Stimulated activated CD8-positive, alpha-beta memory T cell treated with anti-CD3 and anti-CD28 coated beads, Interleukin-2, amount 100 ng/mL, for 1 hour (primary cell): ENCODE measurements at places on chromosomes 1 and 21.

- no peak for DNase-seq
Measured at GRCh38 chr1:64396817-64397216, 73.1 kb upstream of the CACHD1 start.

DNA sequence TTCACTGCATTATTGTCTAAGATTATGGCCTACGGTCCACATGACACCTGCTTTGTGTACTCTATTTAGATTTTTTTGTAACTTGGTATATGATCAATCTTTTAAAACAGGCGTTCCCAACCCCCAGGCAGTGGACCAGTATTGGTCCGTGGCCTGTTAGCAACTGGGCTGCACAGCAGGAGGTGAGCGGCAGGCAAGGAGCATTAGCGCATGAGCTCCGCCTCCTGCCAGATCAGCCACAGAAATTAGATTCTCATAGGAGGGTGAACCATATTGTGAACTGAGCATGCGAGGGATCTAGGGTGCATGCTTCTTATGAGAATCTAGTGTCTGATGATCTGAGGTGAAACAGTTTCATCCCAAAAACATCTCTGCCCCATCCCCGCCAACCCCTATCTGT lies 228.4 kb upstream of the NR5A2 start:
- no peak for DNase-seq

DNA sequence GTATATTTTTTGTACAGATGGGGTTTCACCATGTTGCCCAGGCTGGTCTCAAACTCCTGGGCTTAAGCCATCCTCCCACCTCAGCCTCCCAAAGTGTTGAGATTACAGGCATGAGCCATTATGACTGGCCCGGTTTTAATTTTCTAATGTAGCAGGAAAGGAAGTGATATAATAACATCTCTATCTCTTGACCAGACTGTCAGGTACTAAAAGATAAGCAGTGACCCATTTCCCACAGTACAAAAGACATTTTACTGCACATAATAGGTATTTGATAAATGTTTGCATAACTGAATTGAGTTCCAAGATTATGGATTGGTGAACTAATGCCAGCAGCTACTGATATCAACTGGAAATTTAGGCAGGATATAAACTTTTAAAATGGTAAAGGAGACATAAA lies 4.0 kb downstream of the NVL start:
- no peak for DNase-seq

DNA sequence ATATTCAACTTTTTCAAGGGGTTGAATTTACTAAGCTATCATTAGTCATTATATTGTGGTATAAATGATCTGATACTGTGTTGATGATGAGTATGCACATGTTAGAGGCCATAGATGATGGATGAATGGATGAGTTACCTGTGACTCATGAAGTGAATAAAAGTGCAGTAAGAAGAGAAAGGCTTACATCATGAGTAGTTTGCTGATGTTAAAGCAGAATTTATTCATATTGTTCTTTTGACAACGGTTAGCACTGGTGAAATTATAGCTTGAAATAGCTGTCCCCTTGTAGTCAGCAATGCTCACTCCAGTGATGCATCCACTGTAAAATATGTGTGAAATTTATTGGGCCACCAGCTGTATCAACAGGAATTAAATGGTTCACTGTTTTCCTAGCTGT lies 541.0 kb upstream of the ZRANB2 start:
- no peak for DNase-seq

DNA sequence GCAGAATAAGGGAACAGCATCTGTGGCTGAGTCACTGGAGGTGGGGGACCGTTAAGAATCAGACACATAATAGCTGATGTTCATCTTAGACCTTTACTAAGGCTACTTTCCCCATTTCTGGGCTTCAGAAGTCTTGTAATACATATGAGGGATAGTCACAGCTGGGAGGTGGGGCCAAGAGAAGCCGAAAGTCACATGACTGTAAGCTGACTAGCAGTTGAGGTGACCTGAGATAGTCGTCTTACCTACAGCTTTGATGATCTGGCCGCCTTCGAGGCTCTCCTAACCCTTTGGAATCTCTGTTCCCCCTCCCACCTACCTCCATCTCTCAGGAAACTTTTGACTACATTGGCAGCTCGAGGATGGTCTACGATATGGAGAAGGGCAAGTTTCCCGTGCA lies 9.4 kb downstream of the NCSTN start:
- no peak for DNase-seq

- no peak for DNase-seq
Measured at GRCh38 chr1:217462666-217463065, 168.2 kb downstream of the GPATCH2 start.

DNA sequence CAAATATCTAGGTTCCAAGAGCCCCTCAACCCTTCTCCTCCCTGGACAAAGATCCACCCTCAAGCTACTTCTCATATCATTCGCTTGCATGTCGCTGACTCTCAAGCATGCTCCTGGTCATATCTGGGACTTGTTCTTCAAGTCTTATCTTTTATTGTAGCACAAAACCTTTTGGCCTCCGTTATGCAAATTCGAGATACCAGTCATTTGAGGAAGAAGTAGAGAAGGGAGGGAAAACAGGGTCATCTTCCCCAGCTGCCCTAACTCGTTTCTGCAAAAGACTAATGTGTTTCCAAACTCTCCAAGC lies 63.8 kb upstream of the ETS2 start:
- DNase-seq, result no peak

GRCh38 chr1:43773821-43774220 lies 66.5 kb downstream of the ST3GAL3 start:
- DNase-seq, result no peak

DNA sequence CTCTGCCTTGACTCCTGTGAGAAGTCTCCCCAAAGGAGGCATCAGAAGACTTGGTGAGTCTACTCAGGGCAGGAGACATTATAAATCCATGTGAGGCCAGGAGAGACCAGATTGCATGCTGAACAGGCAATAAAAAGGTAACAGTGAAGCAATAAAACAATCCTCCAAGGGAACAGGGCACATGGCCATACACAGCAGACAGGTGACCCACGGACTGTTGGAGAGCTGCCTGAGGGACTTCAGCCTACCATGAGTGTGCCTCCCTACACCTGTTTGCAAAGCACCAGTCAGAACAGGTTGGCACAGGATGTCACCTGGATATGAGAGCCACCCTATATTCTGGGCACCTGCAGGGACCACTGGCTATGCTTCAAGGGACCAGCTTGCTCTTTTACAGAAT lies 67.6 kb downstream of the MAB21L3 start:
- DNase-seq, result no peak

GRCh38 chr1:108679586-108680213 lies 12.4 kb upstream of the PRPF38B start:
- DNase-seq, result no peak

- DNase-seq, result no peak
Measured at GRCh38 chr1:37096523-37096922, 62.2 kb upstream of the GRIK3 start.

DNA sequence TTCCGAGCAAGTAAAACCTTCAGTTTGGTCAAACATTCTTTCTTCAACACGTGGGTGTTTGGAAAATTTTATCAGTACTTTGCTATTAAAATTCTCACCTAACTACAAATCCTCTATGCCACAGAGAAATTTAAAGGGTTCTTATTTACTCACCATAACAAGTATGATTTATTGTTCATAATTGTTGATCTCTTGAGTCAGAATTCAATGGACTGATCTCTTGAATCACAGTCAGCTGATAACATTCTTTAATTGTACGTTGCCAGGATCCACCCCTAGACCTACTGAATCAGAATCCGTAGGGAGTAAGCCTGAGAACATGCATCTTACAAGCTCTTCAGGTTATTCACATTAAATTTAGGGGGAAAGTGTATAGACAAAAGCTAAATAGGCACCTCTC lies 51.2 kb downstream of the DIPK1A start:
- no peak for DNase-seq

DNA sequence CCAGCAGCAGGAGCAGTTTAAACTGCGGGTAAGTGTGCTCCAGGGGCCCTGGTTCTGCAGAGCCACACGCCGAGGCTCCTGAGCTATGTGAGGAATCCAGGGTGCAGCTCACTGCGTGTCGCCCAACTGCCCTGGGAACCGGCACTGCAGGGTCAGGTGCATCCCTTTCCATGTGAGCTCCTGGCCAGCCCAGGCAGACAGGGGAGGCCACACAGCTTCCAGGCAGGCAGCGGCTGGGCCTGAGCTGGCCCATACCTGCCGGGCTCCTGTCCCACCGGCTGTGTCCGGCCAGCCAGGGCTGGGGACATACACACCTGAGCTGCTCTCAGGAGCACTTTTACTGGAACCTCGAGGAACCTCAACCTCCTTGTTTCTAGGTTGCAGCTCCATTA lies 18.6 kb upstream of the COL18A1 start:
- no peak for DNase-seq

GRCh38 chr1:25111706-25112105 lies 120.6 kb downstream of the SYF2 start:
- DNase-seq, result no peak

DNA sequence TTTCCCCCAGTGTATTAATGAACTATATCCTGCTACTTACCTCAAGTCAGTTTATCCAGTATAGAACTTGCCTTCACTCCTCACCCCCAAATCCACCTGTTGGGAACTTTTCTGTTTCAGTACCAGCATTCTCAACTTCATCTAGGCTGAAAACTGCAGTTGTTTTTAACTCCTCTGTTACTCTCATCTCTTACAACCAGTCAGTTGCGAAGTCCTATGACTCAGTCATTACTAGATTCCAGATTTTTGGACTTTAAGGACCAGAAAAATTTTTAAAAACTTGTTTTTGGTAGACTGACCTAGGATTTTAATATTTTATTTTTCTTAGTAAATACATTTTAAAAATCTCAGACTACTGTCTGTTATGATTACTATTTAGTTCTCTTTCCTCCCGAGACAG lies 8.1 kb downstream of the GNAI3 start:
- DNase-seq, result no peak

DNA sequence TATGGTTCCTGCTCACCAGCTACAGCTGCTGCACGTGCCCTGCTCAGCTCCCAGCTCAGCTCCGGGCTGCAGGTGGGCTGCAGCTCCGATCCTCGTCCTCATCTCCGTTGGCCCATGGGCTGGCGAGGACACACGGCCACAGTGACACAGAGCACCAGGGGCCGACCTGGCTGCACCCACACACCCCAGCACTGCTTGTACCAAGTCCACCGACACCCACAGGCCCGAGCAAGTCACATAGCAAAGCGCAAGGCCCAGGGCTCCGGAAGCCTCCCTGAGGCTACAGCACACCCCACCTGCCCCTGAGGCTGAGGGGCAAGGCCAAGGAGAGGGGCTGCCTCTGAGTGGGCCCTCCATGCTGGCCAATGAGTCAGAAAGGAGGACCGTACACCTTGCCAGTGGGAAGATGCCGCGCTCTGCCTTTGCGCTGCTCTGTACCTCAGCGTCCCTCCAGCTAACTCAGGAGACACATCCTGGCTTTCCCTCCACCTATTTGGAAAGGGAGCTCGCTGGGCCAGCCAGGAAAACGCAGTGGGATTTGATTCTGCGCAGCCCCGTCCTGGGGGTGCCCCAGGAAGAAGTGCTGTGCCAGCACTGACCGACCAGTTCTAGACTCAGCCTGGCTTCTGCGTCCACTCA lies 124.8 kb downstream of the SIK1 start:
- DNase-seq, result no peak

GRCh38 chr1:3096345-3096744 lies 27.3 kb downstream of the PRDM16 start:
- DNase-seq, result no peak

DNA sequence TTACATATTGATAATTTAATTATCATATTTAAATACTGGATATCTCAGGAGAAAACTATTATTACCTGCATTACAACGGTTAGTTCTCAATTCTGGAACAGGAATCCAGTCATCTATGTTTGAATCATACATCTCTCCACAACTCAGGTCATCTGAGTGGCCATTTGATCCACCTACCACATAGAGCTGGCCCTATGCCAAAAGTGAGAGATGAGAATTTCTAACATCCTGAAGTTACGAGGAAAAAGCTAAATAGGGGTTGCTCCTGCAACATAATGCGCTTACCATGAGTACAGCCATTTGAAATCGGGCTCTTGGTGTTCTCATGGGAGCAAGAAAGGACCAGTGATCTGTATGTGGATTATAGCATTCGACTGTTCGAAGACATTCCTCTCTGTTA lies 16.9 kb downstream of the IVNS1ABP start:
- DNase-seq, result no peak

DNA sequence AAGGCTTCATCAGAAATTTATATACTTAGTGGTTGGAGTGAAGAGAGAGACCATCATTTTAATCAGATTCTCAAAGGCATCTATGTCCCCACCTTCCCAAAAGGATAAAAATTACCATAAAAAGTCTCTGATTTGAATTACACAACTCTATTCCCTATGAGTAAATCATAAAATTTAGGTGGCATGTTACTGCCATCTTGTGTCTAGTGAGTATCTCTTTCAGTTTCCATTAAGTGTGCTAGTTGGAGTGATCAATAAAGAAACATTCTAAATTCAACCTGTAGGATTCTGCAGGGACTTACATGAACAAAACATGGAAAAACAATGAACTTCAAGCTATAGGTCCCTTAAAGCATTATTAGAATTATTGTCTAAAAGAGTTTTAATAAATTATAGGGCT lies 655.4 kb downstream of the LTN1 start:
- DNase-seq, result no peak

GRCh38 chr1:220341126-220341525 lies 68.9 kb upstream of the RAB3GAP2 start:
- DNase-seq, result no peak

- DNase-seq, result no peak
Measured at GRCh38 chr1:93694039-93694438, 12.4 kb upstream of the BCAR3 start.

GRCh38 chr1:157238585-157238984 lies 100.4 kb upstream of the ETV3 start:
- DNase-seq, result no peak

DNA sequence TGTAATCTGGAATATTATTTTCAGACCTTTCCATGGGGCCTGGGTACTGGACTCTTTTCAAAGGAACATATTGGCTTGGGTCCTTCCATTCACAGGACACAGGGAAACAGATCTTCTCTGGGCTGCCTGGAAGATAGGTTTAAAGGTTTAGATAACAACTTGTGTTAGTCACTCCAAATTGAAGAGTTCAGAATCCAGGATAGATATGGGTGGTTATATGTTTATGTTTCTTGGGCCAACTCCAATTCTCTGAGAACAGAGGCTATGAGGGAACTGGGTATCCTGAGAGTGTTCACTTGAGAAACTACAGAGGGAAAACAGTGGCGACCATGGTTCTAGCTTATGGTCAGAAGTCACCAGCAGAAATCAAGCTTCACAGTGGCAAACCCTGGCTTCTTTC lies 8.7 kb upstream of the PIGM start:
- DNase-seq, result no peak

GRCh38 chr1:41317361-41317760 lies 43.9 kb upstream of the FOXO6 start:
- no peak for DNase-seq

GRCh38 chr21:37837381-37837780 lies 78.9 kb downstream of the KCNJ6 start:
- DNase-seq, result no peak

GRCh38 chr1:100394285-100394684 lies 42.0 kb downstream of the CDC14A start:
- no peak for DNase-seq

GRCh38 chr21:38343691-38344090 lies 86.9 kb downstream of the KCNJ15 start:
- DNase-seq, result no peak
